ENCODE measurements at places on chromosomes 6 and 20. TPM values are rescaled to one million over a fixed set of nuclear protein-coding genes. Genes with fewer than 3 reads are reported as not detected.

IMPG1 gene
- not detected for total RNA-seq

TINAG gene
- total RNA-seq: not detected

PACSIN1 gene
- 0.28 TPM for total RNA-seq

CST4 gene
- not detected for total RNA-seq

BHLHE23 gene
- total RNA-seq: not detected

SDC4 gene
- total RNA-seq: 57.4 TPM

GRCh38 chr6:38509713-38510112 lies 130.0 kb downstream of the BTBD9 start:
- DNase-seq: no peak

GRCh38 chr20:208942-209566 lies 18.0 kb upstream of the DEFB129 start:
- no peak for DNase-seq

GRCh38 chr6:93423542-93423941 lies 4.2 kb upstream of the EPHA7 start:
- no peak for DNase-seq

DNA sequence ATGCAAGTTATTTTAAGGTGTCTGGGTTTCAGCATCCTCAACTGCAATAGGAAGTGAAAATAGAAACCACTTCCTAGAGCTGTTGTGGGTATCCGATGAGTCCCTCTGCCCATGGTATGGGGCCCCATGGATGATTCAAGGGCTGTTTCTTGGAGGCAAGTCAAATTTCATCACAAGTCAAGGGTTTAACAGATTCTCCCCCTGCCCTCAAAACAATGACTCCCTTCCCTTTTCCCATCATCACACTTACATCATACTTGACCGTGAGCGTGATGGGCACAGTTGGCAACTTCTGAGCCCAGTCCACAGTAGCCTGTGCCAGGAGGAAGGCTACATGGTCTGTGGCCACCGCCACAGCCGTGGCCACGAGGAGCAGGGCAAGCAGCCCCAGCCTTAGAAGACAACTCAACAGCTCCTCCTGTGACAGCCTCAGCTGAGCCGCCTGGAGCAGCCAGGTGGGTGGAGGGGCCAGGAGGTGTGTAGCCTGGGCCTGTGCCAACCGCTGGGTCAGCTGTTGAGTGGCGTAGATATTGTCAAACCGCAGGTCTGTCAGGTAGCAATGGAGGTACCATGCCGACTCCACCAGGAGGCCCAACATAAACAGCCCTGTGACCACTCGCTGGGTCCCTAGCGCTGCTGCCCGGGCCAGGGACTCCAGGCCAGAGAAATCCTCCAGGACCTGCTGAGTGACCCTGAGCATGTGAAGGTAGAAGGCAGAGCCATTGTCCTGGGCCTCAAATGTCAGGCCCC lies 5.2 kb downstream of the OCSTAMP start:
- no peak for DNase-seq

DNA sequence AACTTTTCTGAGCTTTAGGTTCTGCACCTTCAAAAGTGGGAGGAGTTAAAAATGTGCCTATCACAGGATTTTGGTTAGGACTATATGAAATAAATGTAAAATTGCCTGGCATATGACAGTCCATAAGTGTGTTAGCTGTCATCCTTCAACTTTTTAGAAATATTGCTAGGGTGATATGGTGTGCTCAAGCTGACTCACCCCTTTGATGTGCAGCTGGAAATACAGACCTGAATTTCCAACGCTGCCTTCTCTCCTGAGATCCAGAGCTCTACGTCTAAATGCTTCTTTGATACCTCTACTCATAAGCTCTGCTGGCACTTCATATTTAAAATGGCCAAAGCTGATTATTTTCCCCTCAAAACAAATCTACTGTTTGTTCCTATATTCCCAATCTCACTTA lies 2.7 kb downstream of the SLC35B3 start:
- no peak for DNase-seq

GRCh38 chr6:27148404-27148795 lies 99.1 kb upstream of the PRSS16 start:
- no peak for DNase-seq

DNA sequence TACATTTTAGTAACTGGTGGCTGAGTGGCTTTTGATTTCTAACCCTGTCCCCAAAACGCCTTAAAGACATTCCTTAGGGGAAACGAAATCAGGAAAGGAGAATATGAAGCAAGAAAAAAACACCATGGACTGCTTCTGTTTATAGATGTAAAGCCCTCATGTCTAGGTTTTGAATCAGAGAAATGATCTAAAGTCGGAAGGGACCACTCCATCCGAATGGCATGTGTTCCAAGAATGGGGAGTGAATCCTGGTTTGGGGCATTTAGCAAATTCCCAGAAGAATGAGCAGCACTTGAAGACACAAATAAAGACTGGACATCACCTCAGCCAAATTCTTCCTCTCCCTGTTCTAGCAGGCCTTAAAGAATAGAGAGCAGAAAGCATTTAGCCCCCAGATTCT lies 65.6 kb downstream of the CAP2 start:
- DNase-seq: no peak

GRCh38 chr20:34268851-34269636 lies 27.8 kb downstream of the ASIP start:
- DNase-seq: peak; percentile 24

DNA sequence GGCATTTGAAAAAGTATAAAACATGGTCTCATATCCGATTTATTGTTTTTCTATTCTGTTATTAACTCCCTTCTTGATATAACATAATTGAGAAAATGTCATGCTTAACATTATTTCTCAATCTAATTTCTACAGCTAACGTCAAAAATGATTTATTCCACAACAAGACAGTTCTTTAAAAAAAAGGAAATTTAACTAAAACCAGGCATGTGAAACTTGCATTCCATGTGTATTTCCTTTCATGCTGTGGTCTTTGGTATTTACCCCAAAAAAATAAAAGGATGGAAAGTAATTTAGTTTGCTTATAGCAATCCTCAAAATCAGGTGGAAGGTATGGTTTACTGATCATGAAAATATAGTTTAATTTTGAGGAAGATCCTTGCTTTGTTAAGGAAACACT lies 142.8 kb downstream of the COL21A1 start:
- no peak for DNase-seq

DNA sequence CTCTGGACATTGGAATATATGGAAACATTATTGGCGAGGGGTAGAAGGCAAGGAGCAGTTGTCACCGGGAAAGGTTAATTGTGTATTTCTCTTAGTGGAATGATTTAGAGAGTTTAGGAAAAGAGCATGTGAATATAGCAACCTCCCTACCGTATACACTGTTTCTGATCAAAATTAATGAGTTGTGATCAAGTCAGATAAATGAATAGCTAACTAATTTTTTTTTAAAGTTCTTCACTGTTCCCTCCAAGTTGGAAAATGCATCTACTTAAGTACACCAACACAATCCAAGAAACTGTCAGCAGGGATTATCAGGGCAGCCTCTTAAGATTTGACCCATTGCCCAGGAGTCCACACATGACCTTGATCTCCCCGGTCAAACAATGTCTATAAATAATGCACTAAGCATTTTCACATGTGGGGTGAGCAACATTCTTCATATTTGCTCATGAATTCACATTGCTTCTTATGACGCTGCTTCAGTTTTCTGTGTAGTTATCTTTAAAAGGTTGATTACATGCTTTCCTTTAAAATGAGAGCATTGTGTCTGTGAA lies 680.8 kb upstream of the NRSN1 start:
- no peak for DNase-seq

DNA sequence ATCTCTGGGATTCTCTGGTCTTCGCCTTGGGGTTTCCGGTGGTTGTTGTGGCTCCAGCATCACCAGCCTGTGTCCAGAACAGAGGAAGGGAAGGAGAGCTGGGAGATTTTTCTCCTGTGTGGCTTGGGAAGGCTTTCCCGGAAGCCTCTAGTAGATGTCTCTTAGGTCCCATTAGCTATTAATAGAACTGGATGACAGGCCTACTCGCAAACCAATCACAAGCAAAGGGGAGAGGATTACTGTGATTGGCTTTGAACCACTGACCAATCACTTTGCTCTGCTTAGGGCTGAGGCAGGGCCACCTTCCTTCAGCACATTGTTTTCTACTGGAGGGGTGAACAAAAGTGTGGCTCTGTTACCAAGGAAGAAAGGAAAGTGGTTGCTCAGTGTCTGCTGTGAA lies 203.4 kb upstream of the SULF2 start:
- DNase-seq: no peak

- DNase-seq: no peak
These were observed 61.0 kb downstream of the RAB44 start for GRCh38 chr6:36758516-36759147.

DNA sequence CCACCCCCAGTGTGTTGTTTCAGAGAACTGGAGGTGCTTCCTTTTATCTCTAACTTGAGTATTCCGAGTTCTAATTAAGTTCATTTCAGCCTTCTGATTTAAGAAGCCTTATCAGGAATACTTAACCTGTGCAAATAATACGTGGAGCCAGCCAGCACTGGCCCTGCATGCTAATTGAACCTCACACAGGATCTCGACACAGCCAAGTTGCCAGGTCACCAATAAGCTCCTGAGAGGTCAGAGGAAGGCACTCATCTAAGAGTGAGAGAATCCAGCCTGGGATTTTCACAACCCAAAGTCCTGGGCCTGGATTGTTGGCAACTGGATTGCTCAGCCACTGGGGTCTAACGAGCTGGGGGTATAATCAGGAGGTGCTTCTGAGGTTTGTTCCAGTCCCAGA lies 157.7 kb upstream of the LRFN2 start:
- no peak for DNase-seq

Measured in uterus (tissue), 4 donors.